WTC11 (cell line): ENCODE measurements at places on chromosomes 3 and 15. TPM values are rescaled to one million over a fixed set of nuclear protein-coding genes. Genes with fewer than 3 reads are reported as not detected.

C3orf49 gene
- not detected in 3 replicates for total RNA-seq

MCTP2 gene
- 7.3 to 7.4 TPM (median 7.4 TPM) in 3 replicates for total RNA-seq

CCR4 gene
- total RNA-seq: 0.11 to 0.22 TPM (median 0.11 TPM) in 3 replicates

CCR9 gene
- total RNA-seq: not detected in 3 replicates

EXD1 gene
- total RNA-seq: 0.26 to 0.44 TPM (median 0.37 TPM) in 3 replicates

SGO1 gene
- 31.5 to 34.3 TPM (median 32.2 TPM) in 3 replicates for total RNA-seq

VGLL3 gene
- total RNA-seq: 6.1 to 10.4 TPM (median 6.9 TPM) in 3 replicates

AADAC gene
- 0.11 to 0.32 TPM in 2 of 3 replicates, not detected in the other for total RNA-seq

ITGA11 gene
- total RNA-seq: 0.11 to 0.60 TPM (median 0.15 TPM) in 3 replicates

GXYLT2 gene
- total RNA-seq: 5.3 to 6.5 TPM (median 6.2 TPM) in 3 replicates

SLC28A1 gene
- total RNA-seq: 0.14 to 0.16 TPM in 2 of 3 replicates, not detected in the other

SLC12A1 gene
- 0.15 to 0.39 TPM (median 0.39 TPM) in 3 replicates for total RNA-seq

CEMIP gene
- 0.57 to 1.2 TPM (median 0.87 TPM) in 3 replicates for total RNA-seq

ST8SIA2 gene
- total RNA-seq: 1.8 to 2.9 TPM (median 2.2 TPM) in 3 replicates

FES gene
- 9.7 to 10.2 TPM (median 10.0 TPM) in 3 replicates for total RNA-seq
